ENCODE measurements at places on chromosomes 16 and 17.

DNA sequence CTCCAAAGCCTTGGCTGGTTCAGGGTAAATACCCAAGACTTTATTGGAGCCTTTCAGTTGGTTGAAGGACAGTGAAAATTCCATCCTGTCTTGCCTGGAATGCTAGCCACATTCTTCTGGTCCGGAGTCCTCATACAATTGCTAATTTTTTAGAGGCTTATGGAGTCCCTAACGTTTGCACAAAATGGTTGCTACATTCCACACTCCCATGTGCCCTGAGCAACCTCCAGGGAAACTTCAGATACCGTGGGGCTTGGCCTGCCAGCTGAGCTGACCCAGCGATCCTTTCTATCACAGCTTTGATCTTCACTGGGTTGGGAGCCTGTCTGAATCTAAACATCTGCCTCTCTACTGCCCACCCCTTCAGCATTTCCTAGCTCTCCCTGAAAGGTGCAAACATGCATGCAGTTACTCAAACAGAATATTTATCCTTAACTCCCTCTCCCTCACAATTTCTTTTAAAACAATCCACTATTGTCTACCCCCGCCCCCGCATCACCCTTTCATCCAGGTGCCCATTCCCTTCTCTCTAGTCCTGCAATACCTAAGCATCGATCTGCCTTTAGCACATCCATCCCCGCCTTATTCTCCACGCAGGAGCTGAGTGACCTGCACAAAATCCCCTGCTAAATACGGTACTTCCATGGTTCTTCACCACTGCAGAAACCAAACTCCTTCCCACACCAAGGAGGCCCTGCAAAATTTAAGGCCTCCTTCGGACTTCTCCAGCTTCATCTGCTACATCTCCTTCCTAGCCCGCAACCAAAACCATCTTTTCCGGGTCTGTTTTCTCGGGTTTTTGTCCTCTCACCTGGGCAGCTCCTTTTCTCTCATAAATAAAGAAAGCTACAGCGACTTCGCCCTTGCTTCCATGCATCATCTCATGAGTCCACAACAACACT, 810 bp upstream of the GAN start:
- DNase-seq: no peak

GRCh38 chr16:937311-937710, 33.5 kb downstream of the LMF1 start:
- no peak for DNase-seq

GRCh38 chr16:88882358-88883030, 16.0 kb upstream of the PABPN1L start:
- no peak for DNase-seq

DNA sequence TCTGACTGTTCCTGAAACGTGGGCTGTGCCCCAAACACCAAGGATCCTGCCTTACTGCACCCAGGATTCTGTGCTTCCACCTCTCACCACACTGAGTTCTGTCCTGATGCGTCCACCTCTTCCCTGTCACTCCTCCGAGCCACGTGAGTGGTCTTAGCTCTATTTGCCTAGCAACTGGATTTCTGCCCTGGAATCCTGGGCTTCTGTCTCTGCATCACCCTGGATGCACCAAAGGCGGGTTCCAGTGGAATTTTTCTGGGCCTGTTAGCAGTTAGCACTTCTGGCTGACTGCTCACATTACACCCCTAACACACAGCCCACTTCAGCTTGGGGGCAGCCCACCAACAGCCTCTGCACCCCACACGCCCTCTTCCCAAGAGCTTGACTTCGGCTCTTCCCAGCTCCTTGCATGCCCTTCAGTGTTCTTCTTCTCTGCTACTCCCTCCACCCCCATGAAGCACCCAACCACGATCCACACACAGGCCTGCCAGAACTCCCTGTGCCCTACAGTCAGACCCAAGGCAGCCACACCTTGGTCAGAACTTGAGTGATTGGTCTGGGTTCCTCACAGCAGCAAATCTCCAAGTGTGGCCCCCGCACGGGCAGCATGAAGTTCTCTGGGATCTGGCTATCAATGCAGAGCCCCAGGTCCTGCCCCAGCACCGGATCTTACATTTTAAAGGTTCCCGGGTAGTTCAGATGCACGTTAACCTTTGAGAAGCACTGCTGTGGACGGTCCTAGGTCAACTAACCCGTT, 129.8 kb upstream of the RCVRN start:
- no peak for DNase-seq

- DNase-seq: peak; percentile 43
These were observed 509 bp downstream of the CNEP1R1 start for GRCh38 chr16:50025537-50025931.

- DNase-seq: no peak
These were observed 299.3 kb downstream of the CNTNAP4 start for GRCh38 chr16:76576526-76576925.

DNA sequence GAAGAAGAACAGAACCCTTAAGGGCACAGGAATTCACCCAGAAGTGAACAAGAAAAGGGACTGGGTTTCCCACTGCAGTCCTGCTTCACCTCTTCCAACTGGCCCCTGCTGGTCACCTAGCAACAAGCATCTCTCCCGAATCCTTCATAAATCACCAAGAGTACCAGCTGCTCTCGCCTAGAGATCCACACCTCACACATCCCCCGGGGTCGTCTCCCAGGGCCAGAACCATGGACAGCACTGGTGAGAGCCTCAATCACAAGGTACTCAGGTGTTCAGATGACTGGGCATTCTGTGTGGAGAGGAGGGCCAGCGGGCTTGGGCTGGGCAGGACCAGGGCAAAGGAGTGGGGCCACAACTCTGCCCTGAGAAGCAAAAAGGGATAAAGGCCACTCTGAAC, 65.9 kb downstream of the CCT6B start:
- no peak for DNase-seq

- no peak for DNase-seq
These were observed 32.8 kb downstream of the SCNN1B start for GRCh38 chr16:23334950-23335349.

DNA sequence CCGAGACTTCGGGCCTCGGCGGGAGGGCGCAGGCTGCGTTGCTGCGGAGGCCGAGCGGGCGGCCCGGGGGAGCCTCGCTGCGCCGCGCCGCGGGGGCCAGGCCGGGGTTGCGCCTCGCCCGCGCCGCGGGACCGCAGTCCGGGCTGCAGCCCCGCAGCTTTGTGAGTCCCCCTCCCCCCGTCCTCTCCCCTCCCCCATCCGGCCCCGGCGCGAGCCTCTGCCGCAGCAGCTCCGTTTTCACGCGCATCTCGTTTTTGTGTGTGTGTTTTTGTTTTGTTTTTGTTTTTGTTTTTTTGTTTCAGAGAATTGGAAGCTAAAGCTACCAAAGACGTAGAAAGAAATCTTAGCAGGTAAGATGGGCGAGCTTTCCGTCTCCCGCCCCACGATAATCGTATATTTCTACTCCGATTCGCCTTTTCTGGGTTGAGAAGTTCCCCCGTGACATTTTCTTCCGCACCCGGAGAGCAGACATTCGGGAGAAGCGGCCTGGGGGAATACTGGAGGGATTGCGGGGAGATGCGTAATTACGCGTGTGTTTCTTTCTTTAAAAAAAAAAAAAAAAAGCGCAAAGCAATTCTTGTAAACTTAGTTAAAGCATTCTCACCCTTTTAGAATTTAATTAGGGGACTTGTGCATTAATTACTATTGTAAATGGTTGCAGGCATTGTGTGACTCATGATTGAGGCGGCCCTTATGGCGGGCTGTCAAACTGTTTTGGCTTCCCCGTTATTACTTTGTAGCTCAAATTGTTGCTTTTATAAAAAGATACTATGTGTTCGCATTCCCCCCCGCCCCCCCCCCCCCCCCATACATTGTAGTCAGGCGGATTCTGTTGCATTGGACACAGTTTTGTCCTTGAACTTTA, 732 bp downstream of the TNRC6A start:
- peak; percentile 48 for DNase-seq

GRCh38 chr16:794853-795466, 5.6 kb downstream of the GNG13 start:
- DNase-seq: no peak

- no peak for DNase-seq
These were observed 741.1 kb upstream of the EEF2KMT start for GRCh38 chr16:5838725-5839124.

- DNase-seq: peak; percentile 15
These were observed 39.9 kb downstream of the WSCD1 start for GRCh38 chr17:6110088-6110487.
